ENCODE measurements at places on chromosomes 2 and 18. TPM values are rescaled to one million over a fixed set of nuclear protein-coding genes. Genes with fewer than 3 reads are reported as not detected.

- DNase-seq: no peak
Observed at GRCh38 chr2:831225-831536, 119.5 kb upstream of the SNTG2 start.

DSG4 gene
- not detected for total RNA-seq

APCDD1 gene
- not detected for total RNA-seq

GRCh38 chr2:86027922-86028765 is 77.5 kb downstream of the POLR1A start:
- no peak for DNase-seq

ADAM23 gene
- total RNA-seq: 0.10 TPM

GRCh38 chr2:173924285-173924684 is 40.9 kb downstream of the SP3 start:
- no peak for DNase-seq

- DNase-seq: no peak
Observed at GRCh38 chr2:188138313-188138712, 153.4 kb upstream of the GULP1 start.

PREB gene
- total RNA-seq: 22.3 TPM

DNA sequence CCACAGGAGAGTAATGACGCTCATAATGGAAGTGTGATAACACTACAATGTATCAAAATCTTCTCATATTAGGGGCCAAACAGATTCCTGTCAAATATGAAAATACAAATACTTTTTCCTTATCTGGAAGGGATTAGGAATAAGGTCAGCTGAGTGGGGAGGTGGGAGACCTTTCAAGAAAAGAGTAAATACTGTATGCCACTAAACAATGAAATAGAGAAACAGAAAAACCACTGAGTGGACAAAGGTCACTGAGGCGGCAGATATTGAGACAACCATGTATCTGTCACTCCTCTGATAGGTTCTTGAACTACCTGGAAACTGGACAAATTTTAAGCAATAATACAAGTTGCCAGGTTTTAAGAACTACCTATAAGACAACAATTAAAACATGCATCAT is 59.3 kb downstream of the RTTN start:
- DNase-seq: no peak

GLI2 gene
- not detected for total RNA-seq

STPG4 gene
- total RNA-seq: 0.32 TPM

GRCh38 chr18:52963481-52963880 is 623.5 kb downstream of the DCC start:
- no peak for DNase-seq

GRCh38 chr2:215808194-215808593 is 205.2 kb downstream of the MREG start:
- no peak for DNase-seq

GRCh38 chr18:46660957-46661749 is 4.1 kb upstream of the LOXHD1 start:
- DNase-seq: no peak

- no peak for DNase-seq
Observed at GRCh38 chr2:12890066-12890465, 173.3 kb downstream of the TRIB2 start.

DNA sequence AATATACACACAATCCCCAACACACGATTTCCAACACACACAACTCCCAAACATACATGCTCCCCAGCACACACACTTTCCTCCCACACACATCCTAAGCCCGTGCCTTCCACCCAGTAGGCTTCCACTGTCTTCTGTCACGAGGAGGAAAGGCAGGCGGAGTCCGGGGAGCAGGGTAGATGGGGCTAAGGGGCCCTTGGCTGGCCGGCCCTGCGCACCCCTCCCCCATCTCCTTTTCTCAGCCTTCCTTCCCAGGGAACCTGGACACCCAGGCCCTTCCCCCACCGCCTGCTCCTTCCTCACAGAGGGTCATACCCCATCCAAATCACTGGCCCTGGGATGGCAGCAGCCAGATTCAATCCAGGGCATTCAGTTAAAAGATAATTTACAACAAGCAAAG is 3.4 kb upstream of the PDCD1 start:
- no peak for DNase-seq

FEV gene
- not detected for total RNA-seq

- no peak for DNase-seq
Observed at GRCh38 chr18:71727909-71728308, 816.2 kb downstream of the CBLN2 start.

- DNase-seq: no peak
Observed at GRCh38 chr18:12944709-12945108, 3.1 kb upstream of the SEH1L start.

DYNAP gene
- not detected for total RNA-seq

GRCh38 chr2:43071599-43072550 is 154.5 kb downstream of the ZFP36L2 start:
- DNase-seq: no peak

DNA sequence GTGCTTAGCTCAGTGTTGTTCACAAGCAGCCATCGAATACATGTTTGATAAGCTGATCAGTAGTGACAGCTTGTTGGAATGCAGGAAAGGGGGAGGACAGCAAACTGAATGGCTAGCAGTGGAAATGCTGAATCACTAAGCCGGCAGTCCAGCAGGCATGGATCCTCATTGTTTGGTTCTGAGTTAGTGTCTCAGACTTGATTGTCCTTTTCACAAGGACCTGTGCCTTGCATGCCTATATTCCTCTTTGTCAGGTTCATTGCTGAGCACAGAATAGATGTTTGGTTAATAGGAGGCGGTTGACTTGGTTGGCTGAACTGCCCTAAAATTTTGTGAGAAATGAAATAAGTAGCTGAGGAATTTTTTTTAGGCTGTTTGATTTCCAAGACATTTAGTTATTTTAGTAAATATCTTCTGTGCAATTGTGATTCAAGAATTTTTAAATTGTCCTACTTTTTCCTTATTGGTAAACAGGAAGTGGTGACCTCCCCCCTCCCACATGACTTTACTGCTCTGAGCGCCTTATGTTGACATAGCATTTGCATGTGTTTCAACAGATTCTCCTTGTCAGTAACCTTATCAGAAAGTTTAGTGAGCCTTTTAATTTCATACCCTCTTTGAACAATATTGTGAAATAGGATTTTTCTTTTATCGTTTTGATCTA is 21.4 kb upstream of the STON1 start:
- DNase-seq: no peak

DNA sequence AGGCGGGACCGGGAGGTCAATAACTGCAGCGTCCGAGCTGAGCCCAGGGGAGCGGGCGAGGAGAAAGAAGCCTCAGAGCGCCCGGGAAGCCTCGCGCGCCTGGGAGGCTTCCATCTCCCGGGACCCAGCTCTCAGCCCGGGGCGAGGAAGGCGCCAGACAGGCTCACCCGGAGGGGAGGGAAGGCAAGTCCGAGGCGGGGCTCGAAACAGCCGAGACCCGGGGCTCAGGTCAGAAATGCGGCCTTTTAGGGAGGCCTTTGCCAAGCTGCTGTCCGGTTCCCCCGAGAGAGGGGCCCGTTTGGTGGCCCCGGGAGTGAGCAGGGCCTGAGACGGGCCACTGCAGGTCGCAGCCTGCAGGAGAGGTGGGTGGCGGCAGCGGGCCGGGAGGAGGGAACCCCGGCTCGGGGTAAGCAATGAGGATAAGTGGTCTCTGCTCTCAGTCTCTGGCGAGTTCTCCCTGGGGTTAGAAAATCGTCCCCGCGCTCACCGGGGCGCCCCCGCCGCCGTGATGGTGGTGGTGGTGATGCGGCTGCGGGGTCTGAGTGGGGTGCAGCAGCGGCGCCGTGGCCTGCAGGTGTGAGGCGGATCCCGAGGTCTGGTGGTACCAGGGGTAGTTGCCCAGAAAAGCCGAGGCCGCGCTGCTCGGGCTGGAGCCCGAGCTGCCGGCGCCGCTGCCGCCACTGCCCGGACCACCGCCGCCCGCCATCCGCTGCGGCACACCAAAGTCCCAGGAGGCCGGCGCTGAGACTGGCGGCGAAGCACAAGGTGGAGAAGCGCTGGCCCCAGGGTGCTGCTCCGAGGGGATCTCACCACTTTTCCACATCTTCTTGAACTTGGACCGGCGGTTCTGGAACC is 2.4 kb downstream of the DLX2 start:
- no peak for DNase-seq

GRCh38 chr2:19684516-19684915 is 217.3 kb downstream of the TTC32 start:
- no peak for DNase-seq

DNA sequence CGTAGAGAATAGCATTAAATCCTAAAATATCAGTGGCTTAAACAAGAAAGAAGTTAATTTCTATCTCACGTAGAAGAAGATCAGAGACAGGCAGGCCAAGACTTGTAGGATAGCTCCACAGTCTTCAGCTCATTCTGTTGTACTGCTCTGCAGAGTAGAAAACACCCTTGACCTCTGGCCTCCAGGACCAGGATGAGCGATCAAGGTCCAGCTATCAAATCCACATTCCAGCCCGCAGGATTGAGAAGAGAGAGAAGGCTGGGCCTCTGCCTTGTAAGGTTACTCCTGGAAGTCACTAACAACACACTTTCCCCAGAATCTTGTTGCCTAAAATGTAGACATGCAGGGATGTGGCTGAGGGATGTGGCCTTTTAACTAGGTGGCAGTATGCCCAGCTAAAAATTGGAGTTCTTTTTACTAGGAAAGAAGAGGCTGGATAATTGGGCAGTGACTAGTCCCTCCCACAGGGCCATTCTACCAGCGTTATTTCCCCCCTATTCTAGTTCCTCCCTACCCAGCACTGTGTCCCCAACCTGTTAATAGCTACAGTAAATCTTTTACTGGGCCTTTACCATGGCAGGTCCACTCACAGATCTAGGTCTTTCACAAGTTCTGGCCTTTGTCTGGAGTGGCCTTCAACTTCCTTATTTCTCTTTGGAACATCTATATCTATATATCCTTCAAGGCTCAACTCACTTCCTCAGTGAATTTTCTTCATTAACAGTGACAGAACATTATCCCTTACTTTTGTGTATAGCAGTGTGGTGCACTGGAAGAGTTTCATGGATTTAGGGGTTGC is 165.0 kb downstream of the DIS3L2 start:
- DNase-seq: no peak

GRCh38 chr2:168365094-168365621 is 90.9 kb upstream of the CERS6 start:
- no peak for DNase-seq

GRCh38 chr18:7367336-7367735 is 136.4 kb downstream of the LRRC30 start:
- DNase-seq: no peak

GRCh38 chr2:210496512-210496911 is 20.0 kb upstream of the LANCL1 start:
- no peak for DNase-seq

PRKRA gene
- 103 TPM for total RNA-seq

DNA sequence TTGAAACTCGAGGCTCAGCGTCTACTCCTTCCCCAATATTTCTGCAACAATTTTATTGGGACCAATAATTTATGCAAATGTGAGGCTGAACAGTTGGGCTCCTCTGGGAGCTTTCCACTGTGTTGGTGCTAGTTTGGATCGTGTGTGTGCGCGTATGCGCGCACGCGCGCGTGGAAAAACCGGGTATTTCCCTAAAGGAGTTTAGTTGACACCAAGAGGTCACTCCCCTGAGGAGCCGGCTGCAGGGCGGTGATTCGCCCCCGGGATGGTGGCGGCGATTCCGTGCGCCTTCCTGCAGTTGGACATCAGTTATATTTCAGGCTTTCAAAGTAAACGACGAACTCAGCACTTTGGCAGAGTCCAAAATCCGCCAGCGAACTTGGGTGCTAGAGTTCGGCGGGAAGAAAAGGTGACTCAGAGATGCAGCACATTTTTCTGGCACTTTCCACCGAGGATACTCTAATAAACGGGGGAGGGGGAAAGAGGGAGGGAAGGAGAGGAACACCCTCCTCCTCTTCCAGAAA is 186.5 kb upstream of the FANCL start:
- DNase-seq: no peak

Measured in CD4-positive, CD25-positive, alpha-beta regulatory T cell (primary cell).